ENCODE measurements at places on chromosomes 3 and 15.
A peak's percentile ranks its signal among the peaks of the same experiment; 100 is the strongest.

DNA sequence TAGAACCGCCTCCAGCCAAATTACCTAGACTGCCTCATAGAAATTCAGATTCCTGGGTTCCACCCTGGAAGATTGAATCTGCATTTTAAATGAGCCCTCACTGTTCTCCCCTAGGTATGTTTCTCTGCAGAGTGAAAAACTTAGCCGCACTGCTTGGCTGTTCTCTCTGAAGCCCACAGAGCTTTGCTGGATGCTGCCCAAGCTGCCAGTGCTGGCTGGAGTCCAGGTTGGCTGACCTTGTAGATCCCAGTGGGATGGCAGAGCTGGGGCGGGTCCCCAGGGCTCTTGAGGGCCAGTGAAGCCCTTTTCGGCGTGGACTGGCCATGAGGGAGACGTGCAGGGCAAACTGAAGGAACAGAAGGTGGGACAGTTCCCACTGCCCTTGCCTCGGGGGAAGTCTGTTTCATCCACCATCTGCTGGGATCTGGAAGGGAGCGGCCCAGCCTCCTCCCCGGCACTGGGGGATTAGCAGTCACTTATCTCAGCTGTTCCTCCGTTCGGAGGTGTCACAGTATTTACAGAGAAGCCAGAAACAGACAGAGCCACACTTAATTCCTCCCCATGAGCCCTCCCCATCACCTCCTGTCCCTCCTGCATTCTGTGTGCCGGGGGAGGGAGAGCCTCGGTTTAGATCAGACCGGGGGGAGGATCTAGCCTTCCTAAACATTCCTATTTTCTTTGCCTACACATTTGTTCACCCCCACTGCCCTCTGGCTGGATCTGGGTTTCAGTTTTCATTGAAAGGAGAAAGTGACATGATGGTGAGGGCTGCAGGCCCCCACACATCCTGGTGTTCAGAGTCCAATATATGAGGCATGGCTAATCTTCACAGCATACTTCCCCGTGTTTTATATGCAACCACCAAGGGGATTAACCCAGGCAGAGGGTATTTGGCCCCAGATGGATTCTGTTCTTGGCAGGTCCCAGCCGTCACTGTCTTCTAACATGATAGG lies 4.1 kb upstream of the ACTC1 start:
- no peak for DNase-seq

- no peak for DNase-seq
These were observed 2.4 kb downstream of the CMTM6 start for GRCh38 chr3:32500231-32500630.

GRCh38 chr3:100754563-100755334 lies 45.5 kb downstream of the TFG start:
- DNase-seq = no peak

GRCh38 chr3:121855555-121855954 lies 20.5 kb downstream of the EAF2 start:
- DNase-seq = no peak

DNA sequence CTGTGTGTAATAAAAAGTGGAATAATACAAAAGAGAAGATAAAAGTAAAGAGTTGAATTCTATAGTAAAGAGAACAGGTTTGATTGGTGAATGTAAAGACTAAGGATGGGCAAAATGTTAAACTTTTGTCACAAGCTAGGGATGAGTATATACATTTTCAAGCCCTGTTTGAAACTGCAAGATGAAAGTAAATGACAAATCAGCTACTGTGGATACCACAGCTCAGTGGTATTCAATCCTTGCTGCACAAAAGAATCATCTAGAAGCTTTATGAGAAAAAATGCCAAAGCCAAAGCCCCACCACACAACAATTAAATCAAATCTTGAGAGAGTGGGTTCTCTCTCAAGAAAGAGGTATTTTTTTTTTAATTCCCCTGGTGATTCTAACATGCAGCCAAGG lies 67.7 kb downstream of the VPS13C start:
- no peak for DNase-seq

- DNase-seq = no peak
These were observed 25.5 kb downstream of the CHP1 start for GRCh38 chr15:41256577-41257038.

GRCh38 chr15:80588801-80589200 lies 106.3 kb upstream of the ABHD17C start:
- DNase-seq = no peak

DNA sequence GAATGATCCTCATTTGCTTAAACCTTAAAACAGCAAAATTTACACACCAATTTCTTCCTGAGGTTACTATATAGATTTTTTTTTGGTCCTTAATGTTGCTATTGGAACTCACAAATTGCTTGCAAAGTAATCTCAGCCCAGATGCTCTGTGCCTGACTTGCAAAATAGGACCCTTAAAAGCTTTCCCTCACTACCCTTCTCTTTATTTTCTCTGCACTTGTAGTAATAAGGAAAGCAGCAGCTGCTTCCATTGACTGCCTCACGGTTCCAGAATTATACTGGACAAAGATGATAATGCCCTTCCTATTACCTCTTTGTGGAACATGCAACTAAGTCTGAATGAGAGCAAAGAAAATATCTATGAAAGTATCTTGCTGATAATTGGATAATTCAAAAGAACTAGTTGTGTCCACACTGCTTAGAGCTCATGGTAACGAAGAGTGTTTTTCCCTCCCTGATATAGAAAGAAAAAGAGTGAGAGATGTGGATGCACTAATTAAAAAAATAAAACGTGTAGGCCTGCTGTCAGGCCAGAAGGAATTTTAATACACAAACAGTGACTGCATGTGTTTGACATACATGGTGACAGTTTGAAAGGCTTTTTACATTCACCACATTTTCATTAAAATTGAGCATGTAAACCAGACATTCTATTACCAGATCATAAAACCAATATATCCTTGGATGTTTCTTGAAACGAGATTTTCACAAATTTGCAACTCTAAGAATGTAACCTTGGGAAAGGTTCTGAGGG lies 783.1 kb downstream of the GBE1 start:
- DNase-seq = no peak

- DNase-seq = no peak
These were observed 316.3 kb downstream of the TIGIT start for GRCh38 chr3:114609973-114610630.

DNA sequence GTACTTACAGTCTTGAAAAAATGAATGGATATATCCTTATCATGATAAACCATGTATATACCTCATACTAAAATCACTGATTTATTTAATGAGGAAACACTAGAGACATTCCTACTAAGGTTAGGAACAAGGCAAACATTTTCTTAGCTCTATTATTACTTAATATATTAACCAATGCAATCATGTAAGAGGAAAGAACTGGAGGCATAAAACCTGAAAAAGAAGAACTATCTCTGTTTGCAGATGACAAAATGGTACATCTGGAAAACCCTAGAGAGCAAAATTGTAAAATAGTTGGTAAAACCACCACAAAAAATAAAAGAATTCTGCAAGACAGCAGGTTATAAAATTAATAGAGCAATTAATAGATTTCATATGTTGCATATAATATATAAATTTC lies 81.2 kb downstream of the KLF13 start:
- DNase-seq = no peak

GRCh38 chr3:119891944-119892721 lies 110.2 kb downstream of the NR1I2 start:
- peak; percentile 8 for DNase-seq

Data from stimulated activated CD4-positive, alpha-beta T cell treated with anti-CD3 and anti-CD28 coated beads, Interleukin-4, amount 100 ng/mL, for 1 hour (primary cell).